ENCODE measurements at places on chromosomes 1 and 21. TPM values are rescaled to one million over a fixed set of nuclear protein-coding genes. Genes with fewer than 3 reads are reported as not detected.

Gene TMCC2
- 1.8 TPM for total RNA-seq

Gene AQP10
- total RNA-seq = 0.08 TPM

Gene GREM2
- not detected for total RNA-seq

Gene OPTC
- total RNA-seq = not detected

Gene SYNC
- 8.7 TPM for total RNA-seq

Measured in hair follicular keratinocyte (primary cell).